ENCODE measurements at places on chromosomes 7 and 10.

- DNase-seq: no peak
These were observed 26.5 kb upstream of the CHST15 start for GRCh38 chr10:124119946-124120345.

GRCh38 chr10:52578871-52579405 is 193.6 kb downstream of the MBL2 start:
- DNase-seq: no peak

- no peak for DNase-seq
These were observed 442.0 kb downstream of the MDFIC start for GRCh38 chr7:115363916-115364315.

- no peak for DNase-seq
These were observed 10.8 kb upstream of the OR6V1 start for GRCh38 chr7:143041346-143041745.

- no peak for DNase-seq
These were observed 6.9 kb upstream of the ZNF138 start for GRCh38 chr7:64787295-64787694.

DNA sequence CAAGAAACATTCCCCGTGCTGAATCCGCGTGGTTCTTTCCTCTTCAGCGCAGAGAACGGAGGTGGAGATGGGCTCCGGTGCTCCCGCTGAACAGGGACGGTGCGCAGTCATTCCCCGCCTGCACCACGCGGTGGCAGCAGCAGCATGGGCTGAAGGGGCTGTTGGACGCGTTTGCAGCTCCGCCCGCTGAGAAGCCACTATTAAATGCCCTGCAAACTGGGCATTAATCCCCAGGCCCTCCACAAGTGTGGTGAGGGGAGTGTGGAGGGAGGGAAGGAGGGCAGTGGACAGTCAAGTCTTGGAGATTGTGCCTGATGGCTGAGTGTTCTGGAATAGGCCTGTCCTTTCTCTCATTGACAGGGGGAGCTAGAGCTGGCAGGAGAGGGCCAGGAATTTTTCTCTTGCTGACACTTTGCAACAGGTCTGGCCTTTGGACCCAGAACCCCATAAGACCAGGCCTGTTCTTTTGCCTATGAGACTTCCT is 240.2 kb upstream of the INHBA start:
- peak; percentile 29 for DNase-seq

GRCh38 chr10:13707156-13707881 is 120.6 kb downstream of the PRPF18 start:
- DNase-seq: no peak

GRCh38 chr10:50402466-50402865 is 151.2 kb upstream of the ASAH2 start:
- no peak for DNase-seq

DNA sequence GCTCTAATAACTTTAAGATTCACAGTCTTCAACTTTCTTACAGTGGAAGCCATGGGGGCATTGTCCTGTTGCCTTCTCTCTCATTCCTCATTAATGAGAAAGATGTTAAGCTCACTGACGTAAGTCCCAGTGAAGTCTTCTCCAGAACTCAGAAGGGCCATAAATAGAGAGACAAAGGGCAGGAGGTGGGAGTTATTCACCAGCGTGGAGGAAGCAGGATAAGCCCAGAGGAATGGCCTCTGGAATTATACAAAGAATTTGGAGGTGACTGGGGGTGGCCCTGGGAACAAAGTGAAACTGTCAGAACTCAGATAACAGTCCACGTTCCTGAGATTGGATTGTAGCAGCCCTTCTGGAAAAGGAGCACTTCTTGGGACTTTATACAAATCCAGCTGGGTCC is 52.4 kb downstream of the SORBS1 start:
- DNase-seq: no peak

GRCh38 chr7:81385370-81385769 is 384.5 kb downstream of the HGF start:
- no peak for DNase-seq

- DNase-seq: no peak
These were observed 66.0 kb downstream of the MAD1L1 start for GRCh38 chr7:2166625-2167280.

DNA sequence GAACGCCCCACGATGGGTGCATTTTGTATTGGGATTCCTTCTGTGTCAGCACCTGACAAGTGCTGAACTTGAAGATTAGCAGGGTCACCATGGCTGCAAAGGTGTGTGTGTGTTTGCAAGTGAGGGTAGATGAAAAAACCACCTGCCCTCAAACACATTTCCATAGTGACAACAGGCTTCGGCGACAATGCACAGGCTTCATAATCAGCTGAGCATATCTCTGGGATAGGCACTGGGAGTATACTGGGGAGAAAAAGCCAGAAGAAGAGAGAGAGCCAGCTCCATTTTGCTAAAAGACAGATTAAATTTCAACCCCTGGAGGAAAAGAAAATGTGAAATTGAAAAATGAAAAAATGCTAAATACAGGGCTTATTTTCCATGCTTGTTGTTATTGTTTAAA is 656.1 kb downstream of the INHBA start:
- DNase-seq: no peak

DNA sequence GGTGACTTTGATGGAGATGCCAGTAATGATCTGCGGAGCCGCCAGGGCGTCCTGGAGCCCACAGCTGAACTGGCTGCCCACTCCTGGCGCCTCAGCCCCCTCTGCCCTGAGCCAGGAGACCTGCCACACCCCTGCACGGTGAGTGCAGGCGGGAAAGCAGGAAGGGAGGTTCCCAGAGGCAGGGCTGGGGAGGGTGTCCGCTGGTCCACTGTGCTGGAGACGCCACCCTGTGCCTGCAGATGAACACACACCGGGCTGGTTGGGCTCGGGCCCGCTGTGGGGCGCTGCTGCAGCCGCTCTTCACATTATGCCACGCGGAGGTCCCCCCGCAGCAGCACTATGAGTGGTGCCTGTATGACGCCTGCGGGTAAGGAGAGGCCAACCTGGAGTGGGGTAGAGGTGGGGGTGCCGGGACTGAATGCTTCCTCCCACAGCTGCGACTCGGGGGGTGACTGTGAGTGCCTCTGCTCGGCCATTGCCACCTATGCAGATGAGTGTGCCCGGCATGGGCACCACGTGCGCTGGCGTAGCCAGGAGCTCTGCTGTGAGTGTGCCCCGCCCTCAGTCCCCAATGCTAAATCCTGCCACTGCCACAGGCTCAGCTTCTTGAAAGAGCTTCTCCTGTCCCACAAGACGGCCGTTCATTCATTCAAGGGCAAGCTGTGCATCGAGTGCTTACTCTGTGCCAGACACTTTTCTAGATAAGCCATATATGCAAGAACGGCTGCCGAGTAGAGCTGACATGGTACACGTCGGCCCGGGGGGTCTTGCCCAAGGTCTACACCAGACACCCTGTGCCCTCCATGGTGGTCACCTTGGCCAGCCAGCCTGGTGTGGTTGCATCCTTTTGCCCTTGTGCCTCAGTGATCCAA is 14.3 kb upstream of the ZNF467 start:
- no peak for DNase-seq

DNA sequence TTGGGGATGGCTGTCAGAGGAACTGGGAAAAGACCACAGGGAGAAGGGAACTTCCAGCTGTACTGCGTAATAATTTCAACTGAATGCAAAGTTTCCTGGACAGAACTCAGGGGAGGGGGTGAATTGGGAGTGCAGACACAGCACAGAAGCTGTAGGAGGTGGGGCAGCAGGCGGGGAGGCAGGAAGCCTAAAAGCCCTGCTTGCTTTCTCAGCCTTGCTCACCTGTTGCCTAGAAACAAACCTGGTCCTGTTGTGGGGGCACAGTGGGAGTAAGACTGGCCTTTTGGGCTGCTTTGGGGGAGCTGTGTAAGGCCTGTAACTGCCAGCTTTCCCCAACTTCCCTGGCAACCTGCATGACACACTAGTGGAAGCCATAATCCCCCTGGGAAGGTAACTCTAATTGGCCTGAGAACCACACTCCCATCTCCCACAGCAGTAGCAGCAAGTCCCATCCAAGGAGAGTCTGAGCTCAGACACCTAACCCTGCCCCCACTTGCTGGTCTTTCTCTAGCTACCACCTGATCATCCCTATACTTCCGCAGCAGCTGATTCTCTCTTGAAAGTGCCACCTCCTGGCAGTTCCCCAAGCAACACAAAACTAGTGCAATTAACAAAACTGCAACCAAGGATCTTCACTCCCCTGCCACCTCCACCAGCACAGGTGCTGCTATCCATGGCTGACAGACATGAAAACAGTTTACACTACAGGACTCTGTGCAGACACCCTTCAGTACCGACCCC is 1239.3 kb downstream of the SORCS1 start:
- no peak for DNase-seq

DNA sequence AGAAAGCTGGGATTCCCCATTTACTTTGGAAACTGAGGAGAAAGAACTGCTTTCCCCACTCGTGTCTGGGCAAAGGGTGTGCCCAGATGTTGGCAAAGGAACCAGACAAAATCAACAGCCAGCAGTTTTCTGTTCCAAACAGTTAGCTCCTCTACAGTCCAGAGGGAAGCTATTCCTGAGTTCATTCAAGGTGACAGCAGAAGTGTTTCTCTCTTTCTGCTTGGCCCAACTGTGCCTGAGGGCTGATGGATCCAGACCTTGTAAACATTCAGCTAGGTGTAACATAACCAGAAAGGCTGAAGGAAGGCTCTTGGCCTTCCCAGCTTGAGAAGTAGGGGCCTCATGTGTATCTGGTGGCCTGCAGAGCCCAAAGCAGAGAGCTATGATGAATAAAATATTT is 7.0 kb upstream of the ALDH18A1 start:
- DNase-seq: no peak

DNA sequence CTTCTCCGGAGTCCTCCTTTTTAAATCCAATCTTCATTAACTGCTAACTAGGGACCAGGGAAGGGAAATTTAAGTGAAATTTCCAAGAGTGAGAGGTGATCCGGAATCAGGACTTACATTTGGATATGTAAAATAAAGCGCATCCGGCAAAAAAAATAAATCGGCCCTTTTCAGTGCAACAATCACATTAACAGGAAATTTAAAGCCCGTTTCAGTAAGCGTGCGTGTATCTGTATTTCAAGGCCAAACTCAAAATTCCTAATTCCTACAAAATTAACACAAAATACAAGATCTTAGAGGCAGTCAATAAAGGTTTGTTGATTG is 771 bp downstream of the DNAJC9 start:
- DNase-seq: no peak

DNA sequence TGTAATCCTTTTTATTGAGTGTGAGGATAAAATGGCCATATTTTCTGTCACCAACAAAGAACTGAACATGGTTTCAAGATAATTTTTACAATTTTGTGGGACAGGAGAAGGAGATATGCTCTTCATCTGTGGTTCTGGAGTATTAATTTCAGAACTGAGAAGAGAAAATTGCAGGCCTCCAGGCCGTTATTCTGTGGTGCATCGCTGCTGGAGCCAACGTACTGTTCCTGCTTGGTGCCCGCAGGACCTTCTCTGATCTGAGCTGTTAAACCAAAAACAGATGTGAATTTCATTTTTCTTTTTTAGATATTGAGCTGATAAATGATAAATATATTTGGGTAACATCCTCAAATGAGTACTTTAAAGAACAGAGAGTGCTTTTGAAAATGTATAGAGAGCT is 63.9 kb downstream of the IKZF1 start:
- DNase-seq: no peak

Data from NCI-H1092 (cell line).